ENCODE measurements at places on chromosomes 7 and 10. TPM values are rescaled to one million over a fixed set of nuclear protein-coding genes. Genes with fewer than 3 reads are reported as not detected.

Gene LYZL2
- total RNA-seq, result not detected

DNA sequence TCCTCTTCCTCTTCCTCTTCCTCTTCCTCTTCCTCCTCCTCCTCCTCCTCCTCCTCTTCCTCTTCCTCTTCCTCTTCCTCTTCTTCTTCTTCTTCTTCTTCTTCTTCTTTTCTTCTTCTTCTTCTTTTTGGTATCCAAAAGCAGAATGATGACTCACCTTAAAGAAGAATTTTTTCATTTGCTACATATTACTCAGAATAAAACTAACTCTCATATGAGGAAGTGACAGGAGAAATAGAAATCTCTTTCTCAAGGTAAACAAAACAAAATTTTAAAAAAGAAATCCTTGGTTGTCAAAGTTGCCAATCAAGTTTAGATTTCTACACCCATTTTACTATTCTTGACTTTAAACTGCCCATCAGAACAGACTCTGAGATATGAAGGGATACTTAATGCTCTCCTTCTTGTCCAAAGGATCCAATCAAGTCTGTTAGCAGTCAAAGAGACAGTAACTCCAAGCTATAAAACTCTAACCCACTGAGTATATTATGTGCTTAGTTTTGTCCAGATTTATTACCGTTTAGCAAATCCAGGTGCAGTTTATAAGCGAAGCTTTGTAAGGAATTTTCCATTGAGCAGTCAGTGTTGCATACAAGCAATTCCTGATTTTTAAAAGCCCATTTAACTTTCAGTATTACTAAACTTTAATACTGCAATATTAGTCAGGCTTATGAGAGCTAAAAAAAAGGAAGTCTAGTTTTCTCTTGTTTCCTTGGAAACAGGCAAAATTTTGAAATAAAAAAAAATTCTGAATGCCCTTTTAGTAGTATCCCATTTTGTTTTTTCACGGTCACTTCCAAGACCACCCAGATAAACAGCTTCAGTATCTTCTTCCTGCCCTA, 43.1 kb upstream of the SNX13 start:
- no peaks in the 10 kb centered on the region for H3K27me3 ChIP-seq
- H3K4me1 ChIP-seq, result no peaks in the 10 kb centered on the region
- no peaks in the 10 kb centered on the region for H3K36me3 ChIP-seq
- H3K4me3 ChIP-seq, result no peak overlapping the region
- DNase-seq, result no peak
- no peak overlapping the region for H3K27ac ChIP-seq

DNA sequence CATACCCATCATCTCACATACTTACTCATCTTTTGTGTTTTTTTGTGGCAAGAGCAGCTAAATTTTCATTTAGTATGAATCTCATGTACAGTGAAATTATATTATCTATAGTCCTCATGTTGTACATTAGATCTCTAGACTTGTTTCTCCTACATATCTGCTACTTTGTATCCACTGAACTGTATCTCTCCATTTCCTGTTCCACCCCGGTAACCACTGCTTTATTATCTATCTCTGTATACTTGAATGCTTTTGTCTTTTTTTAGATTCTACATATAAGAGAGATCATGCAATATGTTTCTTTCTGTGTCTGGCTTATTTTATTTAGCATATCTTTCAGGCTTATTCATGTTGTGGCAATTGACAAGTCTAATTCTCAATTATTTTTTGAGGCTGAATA, 125.1 kb downstream of the ANKRD7 start:
- no peaks in the 10 kb centered on the region for H3K4me1 ChIP-seq
- H3K27me3 ChIP-seq, result no peaks in the 10 kb centered on the region
- no peaks in the 10 kb centered on the region for H3K36me3 ChIP-seq
- DNase-seq, result no peak
- H3K4me3 ChIP-seq, result no peak overlapping the region

DNA sequence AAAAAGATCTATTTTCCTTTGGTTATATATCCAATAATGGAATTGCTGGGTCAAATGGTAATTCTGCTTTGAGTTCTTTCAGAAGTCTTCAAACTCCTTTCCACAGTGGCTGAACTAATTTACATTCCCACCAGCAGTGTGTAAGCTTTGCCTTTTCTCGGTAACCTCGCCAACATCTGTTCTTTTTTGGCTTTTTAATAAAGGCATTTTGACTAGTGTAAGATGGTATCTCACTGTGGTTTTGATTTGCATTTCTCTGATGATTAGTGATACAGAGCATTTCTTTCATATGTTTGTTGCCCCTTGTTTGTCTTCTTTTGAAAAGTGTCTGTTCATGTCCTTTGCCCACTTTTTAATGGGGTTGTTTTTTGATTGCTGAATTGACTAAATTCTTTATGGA, 285.0 kb downstream of the MALRD1 start:
- H3K27me3 ChIP-seq, result no peaks in the 10 kb centered on the region
- H3K4me3 ChIP-seq, result no peak overlapping the region
- no peak for DNase-seq
- H3K27ac ChIP-seq, result no peak overlapping the region
- no peaks in the 10 kb centered on the region for H3K36me3 ChIP-seq

Data from upper lobe of right lung (tissue), 1 donor.